ENCODE measurements at places on chromosomes 2 and 18.

GRCh38 chr2:155266109-155266508 is 567.6 kb downstream of the KCNJ3 start:
- DNase-seq, result no peak

DNA sequence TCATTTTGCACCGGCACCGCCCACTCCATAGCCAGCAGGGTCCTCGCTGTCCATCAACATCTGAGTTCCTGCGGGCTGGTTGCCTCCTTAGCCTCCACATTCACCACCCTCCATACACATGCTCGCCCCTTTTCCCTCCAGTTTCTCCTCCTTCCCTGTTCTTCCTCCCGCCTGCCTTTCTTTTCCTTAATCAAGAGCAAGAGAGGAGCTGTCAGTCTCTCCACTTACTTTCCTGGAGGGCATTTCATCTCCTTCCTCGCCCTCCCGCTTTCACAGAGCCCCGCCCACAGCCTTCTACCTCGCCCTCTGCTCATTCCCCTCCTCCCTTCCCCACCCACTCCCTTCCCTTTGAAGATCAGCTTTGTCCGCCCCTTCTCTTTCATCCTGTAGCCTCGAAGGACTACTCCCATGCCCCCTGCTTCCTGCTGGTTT is 13.8 kb upstream of the ZBTB7C start:
- DNase-seq, result no peak

GRCh38 chr18:73407506-73407905 is 539.7 kb upstream of the NETO1 start:
- DNase-seq, result no peak

DNA sequence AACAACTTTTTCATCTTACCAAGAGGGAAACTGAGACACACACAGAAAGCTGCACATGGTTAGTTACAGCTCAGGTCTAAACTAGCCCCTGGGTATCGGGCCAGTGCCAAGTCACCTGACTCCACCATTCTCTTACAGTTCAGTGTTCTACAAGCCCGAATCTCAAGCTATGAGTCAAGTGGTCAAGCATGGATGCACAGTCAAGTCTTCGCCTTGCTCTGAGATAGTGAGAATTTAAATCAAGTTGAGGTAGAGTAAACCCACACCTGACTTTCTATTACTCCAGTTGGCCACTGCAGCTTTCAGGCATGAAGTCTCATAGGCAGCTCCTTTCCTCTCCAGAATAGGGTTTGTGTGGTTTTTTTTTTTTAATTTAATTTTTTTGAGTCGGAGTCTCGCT is 34.5 kb upstream of the ARL5A start:
- no peak for DNase-seq

- no peak for DNase-seq
These were observed 31.2 kb downstream of the GULP1 start for GRCh38 chr2:188322569-188323551.

- no peak for DNase-seq
These were observed 180.4 kb downstream of the MCFD2 start for GRCh38 chr2:46735108-46735691.

DNA sequence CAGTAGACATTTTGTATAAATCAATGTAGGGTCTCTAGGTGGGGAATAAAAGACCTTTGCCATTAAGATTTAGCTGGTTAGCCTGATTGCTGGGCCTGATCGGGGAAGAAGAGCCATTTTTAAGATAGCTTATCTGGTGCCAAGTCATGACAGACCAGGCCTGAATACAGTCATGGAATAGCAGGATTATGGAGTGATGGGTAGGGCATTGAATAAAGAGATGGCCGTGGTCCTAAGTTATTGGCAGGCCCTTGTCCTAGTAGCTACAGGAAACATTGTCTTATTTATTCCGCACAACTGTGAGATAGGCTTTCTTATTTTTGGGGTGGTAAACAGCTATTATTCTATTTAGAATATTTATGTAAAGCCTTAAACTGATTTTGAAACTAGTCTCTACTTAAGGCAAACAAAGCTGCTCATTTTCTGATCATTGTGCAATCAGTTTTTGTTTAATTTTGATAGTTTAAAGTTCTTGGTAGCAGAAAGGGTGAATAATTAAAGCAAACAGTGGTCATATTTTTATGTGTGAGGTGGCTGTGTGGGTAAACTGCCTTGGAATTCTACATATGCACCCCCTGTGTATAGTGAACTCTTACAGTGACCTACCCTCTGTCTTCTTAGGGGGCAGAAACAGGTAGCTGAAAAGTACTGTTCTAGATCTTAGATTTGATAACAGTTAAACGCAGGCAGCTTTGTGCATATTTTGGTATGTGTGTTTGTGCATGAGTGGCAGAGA is 22.6 kb downstream of the ZNF236 start:
- no peak for DNase-seq
